ENCODE measurements at places on chromosomes 7 and 10.
A peak's percentile ranks its signal among the peaks of the same experiment; 100 is the strongest.

GRCh38 chr7:52727632-52728031 lies 307.8 kb upstream of the POM121L12 start:
- H3K4me1 ChIP-seq: no peaks in the 10 kb centered on the region
- no peaks in the 10 kb centered on the region for H3K27me3 ChIP-seq
- no peak overlapping the region for H3K27ac ChIP-seq
- DNase-seq: no peak
- H3K36me3 ChIP-seq: no peaks in the 10 kb centered on the region
- H3K4me3 ChIP-seq: no peak overlapping the region

- H3K27ac ChIP-seq: no peak overlapping the region
- H3K27me3 ChIP-seq: no peaks in the 10 kb centered on the region
- H3K4me1 ChIP-seq: peaks cover 10% of the 10 kb centered on the region
- no peak overlapping the region for H3K4me3 ChIP-seq
Measured at GRCh38 chr7:6221340-6222319, 50.8 kb downstream of the CYTH3 start.

DNA sequence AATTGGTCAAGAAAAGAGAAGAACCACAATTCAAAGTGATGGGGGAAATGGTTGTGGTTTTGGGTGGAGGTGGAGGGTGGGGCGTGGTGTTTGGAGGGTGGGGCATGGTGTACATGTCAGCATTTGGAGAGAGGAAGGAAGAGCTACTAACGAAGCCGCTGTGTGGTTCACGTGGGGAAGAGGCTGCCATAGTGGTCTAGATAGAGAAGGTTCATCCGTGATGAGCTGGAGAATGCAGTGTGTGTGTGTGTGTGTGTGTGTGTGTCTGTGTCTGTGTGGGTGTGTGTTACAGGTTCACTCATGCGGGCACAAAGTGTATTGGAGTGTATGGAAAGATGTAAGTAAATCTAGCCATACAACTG lies 6.1 kb upstream of the VCL start:
- no peak overlapping the region for H3K4me3 ChIP-seq
- no peaks in the 10 kb centered on the region for H3K4me1 ChIP-seq
- DNase-seq: no peak
- H3K27ac ChIP-seq: no peak overlapping the region

GRCh38 chr7:159031135-159031701 lies 113.4 kb downstream of the VIPR2 start:
- H3K4me1 ChIP-seq: peaks cover 8% of the 10 kb centered on the region
- H3K27me3 ChIP-seq: no peaks in the 10 kb centered on the region
- peak overlapping the region; percentile 39 for H3K4me3 ChIP-seq
- no peak overlapping the region for H3K27ac ChIP-seq
- no peaks in the 10 kb centered on the region for H3K36me3 ChIP-seq

DNA sequence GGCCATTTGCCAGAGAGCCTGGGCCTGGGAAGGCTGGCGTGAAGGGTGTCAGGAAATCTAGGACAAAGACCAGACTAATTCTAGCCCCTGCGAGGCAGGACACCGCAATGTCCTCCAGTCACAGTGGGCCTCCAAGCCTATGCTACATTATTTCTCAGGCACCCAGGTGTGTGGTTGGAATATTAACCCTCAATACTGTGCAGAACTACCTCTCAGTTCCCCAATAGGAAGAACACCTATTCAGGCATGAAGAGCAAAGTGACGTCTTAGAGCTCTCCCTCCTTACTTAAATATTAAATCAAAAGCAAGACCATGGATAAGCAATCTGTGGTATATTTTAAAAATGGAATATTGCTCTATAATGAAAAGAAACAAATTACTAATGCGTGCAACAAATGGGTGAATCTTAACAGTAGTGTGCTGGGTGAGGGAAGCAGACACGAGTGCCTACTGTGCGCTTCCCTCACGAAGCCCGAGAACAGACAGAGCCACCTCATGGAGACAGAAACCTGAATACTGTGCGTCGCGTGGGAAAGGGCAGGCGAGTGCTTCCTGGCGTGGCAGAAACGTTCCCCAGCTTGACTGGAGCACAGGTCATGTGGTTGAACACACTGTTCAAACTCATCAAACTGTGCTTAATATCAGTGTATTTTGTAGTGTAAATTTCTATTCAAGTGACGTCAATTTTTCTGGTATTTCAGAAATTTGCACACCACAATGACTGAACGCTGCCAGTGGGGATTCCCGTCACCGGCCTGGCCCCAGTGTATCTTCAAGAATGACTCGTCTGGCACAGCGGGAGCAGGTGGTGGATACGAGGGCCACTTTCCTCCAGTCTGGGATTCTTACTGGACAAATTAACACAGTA lies 15.5 kb upstream of the PTPRN2 start:
- no peaks in the 10 kb centered on the region for H3K27me3 ChIP-seq
- H3K4me3 ChIP-seq: no peak overlapping the region
- no peaks in the 10 kb centered on the region for H3K4me1 ChIP-seq

GRCh38 chr10:80139265-80139664 lies 6.7 kb downstream of the PLAC9 start:
- H3K27me3 ChIP-seq: no peaks in the 10 kb centered on the region
- no peak overlapping the region for H3K27ac ChIP-seq
- H3K4me1 ChIP-seq: no peaks in the 10 kb centered on the region
- DNase-seq: no peak

- no peak for DNase-seq
- peak overlapping the region; percentile 99 for H3K27ac ChIP-seq
- H3K4me3 ChIP-seq: peak overlapping the region; percentile 9
- no peaks in the 10 kb centered on the region for H3K36me3 ChIP-seq
- no peaks in the 10 kb centered on the region for H3K27me3 ChIP-seq
Measured at GRCh38 chr10:12500381-12501303, 151.3 kb downstream of the CAMK1D start.

GRCh38 chr7:88586219-88586618 lies 173.3 kb upstream of the ZNF804B start:
- H3K27ac ChIP-seq: no peak overlapping the region
- H3K4me1 ChIP-seq: no peaks in the 10 kb centered on the region
- H3K4me3 ChIP-seq: no peak overlapping the region
- no peak for DNase-seq
- no peaks in the 10 kb centered on the region for H3K27me3 ChIP-seq

GRCh38 chr7:1675036-1675671 lies 5.1 kb downstream of the ELFN1 start:
- DNase-seq: peak; percentile 32
- 0 out of 2 replicates have a peak, but pooled peaks cover 4% of the 10 kb centered on the region for H3K4me1 ChIP-seq
- no peak overlapping the region for H3K4me3 ChIP-seq
- H3K27ac ChIP-seq: no peak overlapping the region
- no peaks in the 10 kb centered on the region for H3K36me3 ChIP-seq
- H3K27me3 ChIP-seq: peaks cover 6% of the 10 kb centered on the region
